ENCODE measurements at places on chromosomes 13 and 19.

GRCh38 chr19:38375098-38375493 lies 725 bp downstream of the PSMD8 start:
- DNase-seq, result no peak

GRCh38 chr13:110134801-110135200 lies 172.2 kb downstream of the COL4A1 start:
- DNase-seq, result no peak

DNA sequence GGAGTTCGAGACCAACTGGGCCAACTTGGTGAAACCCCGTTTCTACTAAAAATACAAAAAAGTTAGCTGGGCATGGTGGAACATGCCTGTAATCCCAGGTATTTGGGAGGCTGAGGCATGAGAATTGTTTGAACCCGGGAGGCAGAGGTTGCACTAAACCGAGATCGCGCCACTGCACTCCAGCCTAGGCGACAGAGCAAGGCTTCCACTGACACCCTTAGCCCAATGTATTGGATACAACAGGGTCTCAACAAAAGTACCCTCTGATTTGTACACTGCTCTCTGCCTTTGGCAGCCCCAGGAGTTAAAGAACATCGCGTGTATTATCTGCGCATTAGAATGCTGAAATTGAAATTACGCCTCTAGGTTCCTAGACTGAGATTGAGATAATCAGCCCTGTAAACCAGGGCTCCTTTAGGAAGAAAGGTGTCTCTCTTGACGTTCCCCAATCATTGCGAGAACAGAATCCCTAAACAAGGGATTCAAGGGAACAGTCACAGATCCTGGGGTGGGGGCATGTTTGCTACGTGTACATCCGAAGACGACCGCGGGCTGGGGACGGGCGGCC lies 21.9 kb downstream of the IPO5 start:
- DNase-seq, result no peak

DNA sequence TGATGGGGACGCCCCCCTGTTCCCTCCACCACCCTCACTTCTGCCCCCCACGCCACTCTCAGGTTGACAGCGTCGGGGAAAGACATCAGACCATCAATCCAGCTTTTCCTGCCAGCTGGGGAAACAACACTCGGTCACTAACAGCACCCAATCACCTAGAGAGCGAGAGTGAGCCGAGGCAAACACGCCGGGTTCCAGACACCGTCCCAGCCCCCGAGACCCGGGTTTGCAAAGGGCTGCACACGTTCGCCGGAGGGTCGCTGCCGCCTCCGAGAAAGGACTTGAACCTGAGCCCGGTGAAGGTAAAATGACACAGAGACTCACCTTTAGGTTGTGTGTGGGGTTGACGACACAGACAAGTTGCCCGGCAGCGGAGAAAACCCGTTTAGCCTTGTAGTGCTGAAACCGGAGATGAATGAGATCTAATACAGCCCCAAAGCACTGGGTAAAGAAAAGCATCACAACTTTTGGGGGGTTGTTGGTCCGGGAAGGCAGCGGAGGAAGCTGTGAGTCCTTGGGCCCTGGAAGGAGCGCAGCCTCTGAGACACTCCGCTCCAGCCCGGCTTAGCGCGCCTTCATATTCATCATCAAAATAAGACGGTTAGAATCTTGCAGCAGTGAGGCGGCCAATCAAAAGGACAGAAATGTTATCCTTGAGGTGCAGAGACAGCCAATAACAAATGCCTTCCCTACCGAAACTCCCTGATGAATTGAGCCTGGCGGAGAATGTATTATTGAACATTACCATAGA lies at the start of gene SIAH3:
Gene SIAH3, minus strand, starts transcription at position 583 of the 751 bp plus-strand sequence. Its CDS starts 124 bp downstream, at position 459.
- DNase-seq, result peak; percentile 47

DNA sequence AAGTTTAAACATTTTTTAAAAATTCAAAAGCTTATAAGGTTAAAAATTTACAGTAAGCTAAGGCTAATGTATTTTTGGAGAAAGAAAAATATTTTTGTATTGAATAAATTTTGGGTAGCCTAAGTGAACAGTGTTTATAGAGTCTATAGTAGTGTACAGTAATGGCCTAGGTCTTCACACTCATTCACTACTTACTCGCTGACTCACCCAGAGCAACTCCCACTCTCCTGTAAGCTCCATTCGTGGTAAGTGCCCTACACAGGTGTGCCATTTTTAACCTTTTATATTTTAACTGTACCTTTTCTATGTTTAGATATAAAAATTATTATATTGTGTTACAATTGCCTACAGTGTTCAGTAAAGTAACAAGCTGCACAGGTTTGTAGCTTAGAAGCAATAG lies 96.6 kb upstream of the FREM2 start:
- no peak for DNase-seq

DNA sequence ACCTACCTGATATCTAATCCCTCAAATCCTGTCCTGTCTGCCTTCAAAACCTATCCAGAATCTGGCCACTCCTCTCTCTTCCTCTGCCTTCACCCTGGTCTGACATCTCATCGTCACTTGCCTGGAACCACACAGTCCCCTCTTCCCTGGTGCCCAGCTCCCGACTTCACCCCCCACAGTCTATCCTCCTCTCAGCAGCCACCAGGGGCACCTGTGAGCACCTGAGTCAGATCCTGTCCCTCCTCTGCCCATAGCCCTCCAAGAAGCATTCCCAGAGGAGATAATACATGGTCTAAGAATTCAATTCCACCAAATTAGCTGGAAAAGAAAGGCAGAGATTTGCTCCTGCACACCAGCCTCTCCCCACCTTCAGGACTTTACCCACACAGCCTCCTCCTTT lies 48.9 kb downstream of the ZNRF4 start:
- DNase-seq, result no peak

- DNase-seq, result no peak
Measured at GRCh38 chr13:34011552-34012085, 193.7 kb downstream of the RFC3 start.

DNA sequence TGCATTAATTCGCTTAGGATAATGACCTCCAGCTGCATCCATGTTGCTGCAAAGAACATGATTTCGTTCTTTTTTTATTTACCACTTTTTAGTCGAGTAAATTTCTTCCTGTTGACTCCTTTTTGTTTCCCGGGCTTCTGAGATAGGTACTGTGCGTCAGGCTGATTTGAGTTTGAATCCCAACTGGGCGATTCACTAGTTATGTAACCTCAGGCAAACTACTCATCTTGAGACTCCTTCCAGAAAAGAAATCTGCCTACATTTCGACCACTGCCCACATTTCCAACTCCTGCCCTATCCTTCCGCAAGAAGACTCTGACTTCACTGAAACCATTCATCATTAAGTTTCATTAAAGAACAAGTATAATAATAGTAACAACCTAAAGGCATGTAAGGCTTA lies 8.2 kb downstream of the SCEL start:
- no peak for DNase-seq

GRCh38 chr19:54947381-54947780 lies at the start of gene NLRP7:
Gene NLRP7, minus strand, starts transcription at chr19:54947530.
- DNase-seq, result no peak

- DNase-seq, result peak; percentile 69
Measured at GRCh38 chr13:25037057-25037813, 58.7 kb upstream of the PABPC3 start.

DNA sequence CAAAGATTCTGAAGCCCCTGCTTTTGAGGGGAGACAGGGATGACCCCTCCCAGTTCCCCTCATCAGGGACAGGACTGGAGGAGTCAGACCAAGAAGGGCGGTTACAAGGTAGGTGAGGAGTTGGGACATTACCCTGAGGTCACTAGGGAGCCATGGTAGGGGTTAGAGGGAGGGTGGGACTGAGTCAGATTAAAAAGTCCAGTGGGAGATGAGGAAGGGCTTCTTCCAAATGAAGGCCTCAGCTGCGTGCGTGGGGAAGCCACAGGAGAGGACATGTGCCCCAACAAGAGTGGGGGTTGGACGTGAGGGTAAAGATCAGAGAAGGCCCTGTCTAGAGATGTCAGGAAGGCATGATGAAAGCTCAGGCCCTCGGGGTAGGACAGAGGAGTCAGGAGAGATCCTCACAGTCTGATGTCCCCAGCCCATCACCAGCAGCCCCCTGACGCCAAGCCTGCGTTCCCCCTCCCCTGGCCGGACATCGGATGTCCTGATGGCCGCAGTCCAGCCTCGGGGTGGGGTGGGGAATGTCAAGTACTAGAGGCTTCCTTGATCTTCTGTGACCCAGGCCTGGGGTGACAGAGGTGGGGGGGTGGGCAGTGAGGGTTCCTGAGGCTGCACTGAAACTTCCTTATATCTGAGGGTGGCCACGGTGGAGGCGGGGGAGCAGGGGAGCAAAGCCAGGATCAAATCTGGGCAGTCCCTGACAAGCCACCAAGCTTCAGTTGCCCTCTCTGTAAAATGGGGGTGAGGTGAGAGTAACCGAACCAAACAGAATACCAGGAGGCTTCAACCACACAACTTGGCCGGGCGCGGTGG lies 6.5 kb upstream of the MFSD12 start:
- DNase-seq, result no peak

DNA sequence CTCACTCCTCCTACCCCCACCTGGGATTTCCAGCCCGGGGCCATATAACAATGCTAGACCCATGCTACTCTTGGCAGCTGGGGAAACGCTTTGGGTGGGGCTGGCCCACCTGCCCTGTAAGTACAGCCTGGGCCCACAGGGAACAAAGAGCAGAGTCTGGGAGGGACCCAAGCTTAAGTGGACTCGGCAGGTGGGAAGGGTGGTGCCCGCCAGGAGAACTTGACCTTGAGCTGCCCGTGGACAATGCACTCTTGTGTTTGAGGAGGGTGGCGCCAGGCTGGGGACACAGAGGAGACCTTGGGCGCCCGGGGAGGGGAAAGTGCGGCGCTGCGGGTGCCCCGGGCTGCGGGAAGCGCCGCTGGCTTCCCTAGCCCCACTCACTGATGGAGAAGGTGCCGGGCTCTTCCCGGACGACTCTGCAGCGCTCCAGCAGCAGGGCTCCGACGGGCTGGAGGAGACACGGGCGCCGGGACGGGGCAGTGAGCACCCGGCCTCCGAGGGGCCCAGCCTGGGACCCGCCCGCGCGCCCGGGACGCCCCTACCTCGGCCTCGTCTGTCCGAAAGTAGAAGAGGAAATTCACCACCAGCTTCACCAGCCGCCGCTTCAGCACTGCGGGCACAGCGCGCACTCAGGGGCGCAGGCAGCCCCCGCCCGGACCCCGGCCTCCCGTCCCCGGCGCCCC lies 607 bp downstream of the PLEKHJ1 start:
- DNase-seq, result no peak

GRCh38 chr19:17565611-17566010 lies 10.2 kb downstream of the COLGALT1 start:
- no peak for DNase-seq

DNA sequence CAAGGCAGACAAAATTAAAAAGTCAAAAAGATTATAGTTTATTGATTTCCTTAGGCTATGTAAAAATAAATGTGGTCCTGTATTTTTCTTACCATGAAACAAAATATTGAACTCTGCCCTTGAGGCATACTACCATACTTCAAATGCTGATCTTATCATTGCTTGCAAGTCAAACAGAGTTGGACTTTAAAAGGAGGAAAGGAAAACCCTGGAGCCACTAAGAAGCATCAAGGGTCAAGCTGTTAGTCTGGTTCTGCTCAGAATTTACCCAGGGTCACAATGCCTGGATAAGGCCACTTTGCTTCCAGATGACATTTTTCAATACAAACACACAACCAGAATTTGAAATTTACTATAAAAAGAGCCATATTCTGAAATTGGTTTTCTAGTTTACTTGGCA lies 2.2 kb upstream of the FREM2 start:
- DNase-seq, result no peak

DNA sequence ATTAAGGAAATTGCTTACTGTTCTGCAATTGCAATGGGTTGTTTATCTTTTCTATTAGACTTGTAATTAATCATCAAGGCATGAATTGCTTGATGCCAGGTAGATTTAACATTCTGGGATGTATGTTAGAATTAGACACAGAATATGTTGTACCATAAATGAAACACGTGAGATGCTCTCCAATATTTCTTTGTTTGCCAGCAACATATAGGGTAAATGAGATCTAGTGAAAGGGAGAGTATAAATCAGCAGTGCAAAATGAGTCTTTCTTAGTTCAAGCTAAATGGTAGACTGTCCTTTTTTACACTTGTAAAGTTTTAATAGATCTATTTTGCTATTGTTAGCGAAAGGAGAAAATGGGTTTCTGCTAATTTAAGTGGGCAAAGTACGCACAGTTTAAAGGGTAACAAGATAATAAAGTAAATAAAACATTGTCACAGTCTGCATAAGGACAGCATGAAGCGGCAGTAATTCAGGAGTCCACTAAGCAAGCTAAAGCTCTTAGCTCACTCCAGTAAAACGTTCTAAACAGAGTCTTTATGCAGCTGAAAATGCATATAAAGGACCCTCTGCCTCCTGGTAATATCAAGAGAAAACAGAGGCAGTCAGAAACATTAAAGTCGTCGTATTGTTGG lies 1137.1 kb downstream of the OLFM4 start:
- DNase-seq, result no peak

GRCh38 chr19:44598880-44599279 lies 14.5 kb upstream of the IGSF23 start:
- peak; percentile 91 for DNase-seq

GRCh38 chr13:99277629-99278028 lies 19.4 kb upstream of the GPR18 start:
- no peak for DNase-seq

DNA sequence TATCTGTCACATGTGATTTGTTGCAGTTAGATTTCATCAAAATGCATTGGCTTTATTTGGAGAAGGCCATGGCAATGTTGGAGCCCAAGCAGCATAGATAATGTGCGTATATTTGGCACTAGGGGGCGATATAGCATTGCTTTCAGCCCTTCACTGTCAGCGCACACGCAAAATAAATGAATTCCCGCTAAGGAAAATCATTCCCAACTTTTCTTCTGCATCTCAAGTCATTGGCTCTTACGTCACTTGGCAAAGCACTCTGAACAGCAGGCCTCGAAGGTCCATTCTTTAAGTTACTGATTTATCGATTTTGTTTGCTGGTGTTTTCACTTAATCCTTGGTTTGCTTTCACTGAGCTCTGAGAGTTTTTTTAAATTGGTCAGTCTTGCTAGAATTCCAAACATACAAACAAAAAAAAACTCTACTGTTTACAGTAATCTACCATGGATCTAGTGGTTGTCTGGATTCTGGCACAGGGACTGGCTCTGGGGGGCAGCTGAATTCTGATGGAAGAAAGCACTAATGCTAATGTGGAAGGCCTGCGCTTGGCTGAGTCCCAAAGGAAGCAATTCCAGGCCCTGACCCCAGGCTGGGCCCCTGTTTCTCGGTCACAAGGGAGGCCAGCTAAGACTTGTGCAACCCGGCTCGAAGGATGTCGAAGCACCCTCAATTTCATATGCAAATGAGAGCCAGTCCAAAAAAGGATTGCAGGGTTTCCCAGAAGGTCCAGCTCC lies 97.7 kb upstream of the IPO5 start:
- no peak for DNase-seq

- no peak for DNase-seq
Measured at GRCh38 chr19:42466521-42467182, 23.9 kb upstream of the CXCL17 start.

Data from Peyer's patch (tissue), 4 donors.